ENCODE measurements at places on chromosomes 5 and 9.

DNA sequence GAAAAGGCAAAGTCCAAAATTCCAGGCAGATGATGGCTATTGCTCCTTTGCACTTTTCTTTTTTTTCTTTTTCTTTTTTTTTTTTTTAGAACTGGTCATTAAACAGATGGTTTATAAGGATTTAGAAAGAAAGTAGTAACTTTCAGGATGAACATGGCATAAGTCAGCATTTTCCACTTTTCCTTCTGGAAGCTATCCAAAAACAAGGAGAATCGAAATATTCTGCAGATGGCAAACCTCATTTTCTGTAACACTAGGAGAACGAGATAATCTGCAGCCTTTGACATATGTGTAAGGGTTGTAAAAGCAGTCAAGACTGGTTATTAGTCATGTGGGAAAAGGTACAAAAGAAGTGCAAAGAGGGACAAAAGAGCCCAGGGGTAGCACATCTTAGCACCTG, 69.1 kb upstream of the PUM3 start:
- no peak for DNase-seq

- no peak for DNase-seq
These were observed 4.7 kb upstream of the BNIP1 start for GRCh38 chr5:173139631-173140030.

- no peak for DNase-seq
These were observed 24.8 kb downstream of the DAB2IP start for GRCh38 chr9:121675969-121676822.

DNA sequence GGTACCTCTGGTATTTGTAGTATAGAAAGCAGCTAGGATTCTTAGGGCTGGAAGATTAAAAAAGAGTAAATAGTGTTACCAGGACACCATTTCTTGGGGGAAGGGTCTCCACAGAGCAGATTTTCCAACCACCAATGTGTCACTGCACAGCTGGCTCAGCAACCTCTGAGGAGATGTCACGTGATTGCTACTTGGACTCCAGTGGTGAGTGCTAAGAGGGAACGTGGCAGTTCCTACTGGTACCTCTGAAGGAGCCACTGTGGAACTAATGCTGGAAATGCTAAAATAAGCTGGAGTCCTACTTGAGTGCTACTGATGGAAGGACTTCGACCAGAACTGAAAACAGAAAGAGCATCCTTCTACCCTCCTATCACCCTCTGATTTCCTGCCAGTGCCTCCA, 36.1 kb upstream of the SPDL1 start:
- DNase-seq: peak; percentile 66

DNA sequence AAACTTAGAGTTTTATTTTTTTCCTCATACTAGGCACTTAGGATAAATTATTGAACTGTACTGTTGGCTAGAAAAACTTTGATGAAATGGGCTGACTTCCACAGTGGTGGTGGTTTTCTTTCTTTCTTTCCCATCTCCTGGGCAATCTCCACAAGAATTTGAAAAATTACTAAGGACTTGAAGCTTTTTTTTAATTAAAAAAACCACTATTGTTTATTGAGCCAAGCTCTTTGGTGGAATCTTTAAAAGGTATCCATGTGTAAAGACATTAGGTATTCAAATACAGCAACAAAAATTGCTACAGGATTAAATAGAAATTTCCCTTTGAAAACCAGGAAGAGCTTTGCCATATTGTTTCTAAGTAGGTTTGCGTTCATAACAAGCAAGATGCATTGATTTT, 14.1 kb downstream of the MARCHF6 start:
- peak; percentile 24 for DNase-seq

DNA sequence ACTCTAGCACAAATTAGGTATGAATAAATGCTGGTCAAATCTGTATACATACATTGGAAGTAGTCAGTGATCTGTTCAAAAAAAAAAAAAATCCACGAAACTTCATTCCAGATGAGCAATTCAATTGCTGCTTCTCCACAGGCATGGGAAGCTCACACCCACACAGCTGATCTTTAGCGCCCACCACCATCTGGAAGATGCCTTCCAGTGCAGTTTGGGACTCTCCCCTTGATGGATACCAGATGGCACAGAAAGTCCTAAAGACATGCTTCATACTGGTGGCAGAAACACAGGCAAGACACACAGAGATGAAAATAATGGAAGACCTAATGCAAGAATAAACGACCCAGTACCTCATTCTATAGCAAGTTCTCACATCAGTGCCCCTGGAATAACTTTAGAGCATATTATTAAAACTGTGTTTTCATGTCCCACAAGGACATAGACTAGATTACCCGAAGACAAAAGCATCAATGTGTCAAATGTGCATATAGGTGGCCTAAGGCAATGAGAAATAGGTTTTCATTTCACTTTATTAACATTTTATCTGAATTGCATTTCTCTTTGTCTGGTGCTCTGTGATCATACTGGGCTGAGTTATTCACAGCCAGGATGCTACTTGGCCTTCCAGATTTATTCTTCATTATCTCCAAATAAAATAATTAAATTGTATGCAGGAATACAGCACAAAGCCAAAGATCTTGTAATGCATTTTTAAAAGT, 135.4 kb upstream of the TAS2R1 start:
- DNase-seq: peak; percentile 68

DNA sequence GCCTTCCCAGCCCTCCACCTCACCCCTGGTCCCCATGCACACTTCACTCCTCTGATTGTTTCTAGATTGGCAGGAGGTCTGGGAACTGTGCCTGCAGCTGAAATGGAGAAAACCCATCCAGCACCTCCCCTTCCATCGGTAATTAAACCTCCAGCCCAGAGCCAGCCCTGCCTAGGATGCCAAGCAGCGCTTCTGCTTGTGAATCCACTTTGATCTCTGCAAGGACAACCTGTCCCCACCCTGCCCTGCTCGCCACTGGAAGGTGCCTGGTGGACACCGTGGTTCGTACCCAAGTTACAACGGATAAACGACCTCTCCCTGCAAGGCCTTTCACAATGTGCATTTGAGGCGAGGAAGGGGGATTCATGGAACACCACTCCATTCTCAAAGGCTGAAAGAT, 50.6 kb downstream of the IRX2 start:
- DNase-seq: no peak

GRCh38 chr5:119897537-119898370, 268.4 kb downstream of the FAM170A start:
- DNase-seq: peak; percentile 15

Measured in fibroblast of skin of scalp (primary cell).